ENCODE measurements at places on chromosomes 6 and 20.

GRCh38 chr20:46683011-46683667, 6.1 kb downstream of the TP53RK start:
- DNase-seq: no peak

- DNase-seq: no peak
These were observed 129.0 kb downstream of the MMS22L start for GRCh38 chr6:97154015-97154414.

DNA sequence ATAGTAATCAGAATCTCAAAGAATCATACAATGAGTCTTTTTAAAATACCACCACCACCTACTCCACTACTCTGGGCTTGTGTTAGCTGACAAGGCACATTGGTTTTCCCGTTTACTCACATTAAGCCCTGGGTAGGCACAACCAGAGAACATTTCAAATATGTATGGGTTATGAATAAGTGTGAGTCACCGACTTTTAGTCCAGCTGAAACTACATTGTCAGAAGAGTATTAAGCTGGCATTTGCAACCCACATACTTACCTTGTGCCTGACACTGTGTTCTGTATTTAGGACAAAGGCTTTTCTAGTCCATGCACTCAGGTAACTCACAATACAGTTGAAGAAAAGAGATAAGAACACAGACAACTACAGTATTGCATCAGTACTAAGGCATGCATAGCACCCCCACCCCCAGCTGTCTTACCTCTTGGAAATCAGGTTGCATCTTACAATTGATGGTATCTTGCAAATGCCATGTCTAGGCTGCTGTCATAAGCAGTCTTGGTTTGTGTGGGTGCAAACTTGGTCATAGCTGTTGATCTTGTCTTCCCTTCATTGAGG, 40.3 kb upstream of the AHI1 start:
- DNase-seq: no peak

DNA sequence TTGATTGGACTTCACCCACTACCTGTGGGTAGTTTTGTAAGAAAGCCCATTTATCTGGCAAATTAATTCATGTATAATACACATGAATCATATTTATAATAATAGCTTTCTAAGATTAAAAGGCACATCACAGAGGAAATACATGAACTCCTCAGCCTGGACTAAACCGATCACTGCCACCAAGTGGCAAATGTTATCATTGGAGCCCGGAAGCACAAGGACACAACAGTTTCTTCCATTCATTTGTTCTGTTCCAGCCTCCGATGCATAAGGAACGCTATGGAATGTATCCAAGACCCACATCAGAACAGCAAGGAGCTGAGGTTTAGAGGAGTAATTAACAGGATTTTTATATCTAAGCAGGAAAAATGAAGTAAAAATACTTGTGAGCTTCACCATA, 13.9 kb upstream of the IPCEF1 start:
- DNase-seq: no peak

GRCh38 chr6:120826253-120826652, 508.0 kb downstream of the TBC1D32 start:
- no peak for DNase-seq

DNA sequence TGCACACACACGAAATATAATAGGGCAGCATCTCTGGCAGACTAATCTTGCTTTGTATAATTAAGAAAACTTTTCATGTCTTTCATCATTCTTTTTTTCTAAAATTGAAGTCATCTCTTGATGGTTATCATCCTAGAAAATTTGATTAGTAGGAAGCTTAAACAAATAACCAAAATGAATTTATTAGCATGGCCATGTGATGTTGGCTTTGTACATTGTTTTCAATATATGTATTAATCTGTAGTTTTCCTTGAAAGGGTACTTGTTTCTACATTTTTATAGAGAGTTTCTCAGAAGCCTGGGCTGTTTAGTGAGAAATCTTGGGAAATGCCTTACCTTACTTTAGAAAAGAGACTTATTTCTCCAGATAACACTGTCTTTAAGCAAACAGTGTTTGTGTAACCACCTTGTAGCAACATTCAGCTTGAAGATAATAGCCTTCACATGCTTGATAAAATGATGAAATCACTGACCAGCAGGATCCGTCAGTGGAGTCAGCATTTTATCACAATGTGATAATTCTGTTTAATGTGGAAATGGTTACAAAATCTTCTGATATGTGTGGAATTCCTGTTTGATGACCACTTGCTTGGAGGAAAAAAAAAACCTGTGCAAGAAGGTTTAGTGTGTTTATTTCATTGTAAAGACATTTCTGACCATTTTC, 147.8 kb downstream of the MACROD2 start:
- DNase-seq: no peak

DNA sequence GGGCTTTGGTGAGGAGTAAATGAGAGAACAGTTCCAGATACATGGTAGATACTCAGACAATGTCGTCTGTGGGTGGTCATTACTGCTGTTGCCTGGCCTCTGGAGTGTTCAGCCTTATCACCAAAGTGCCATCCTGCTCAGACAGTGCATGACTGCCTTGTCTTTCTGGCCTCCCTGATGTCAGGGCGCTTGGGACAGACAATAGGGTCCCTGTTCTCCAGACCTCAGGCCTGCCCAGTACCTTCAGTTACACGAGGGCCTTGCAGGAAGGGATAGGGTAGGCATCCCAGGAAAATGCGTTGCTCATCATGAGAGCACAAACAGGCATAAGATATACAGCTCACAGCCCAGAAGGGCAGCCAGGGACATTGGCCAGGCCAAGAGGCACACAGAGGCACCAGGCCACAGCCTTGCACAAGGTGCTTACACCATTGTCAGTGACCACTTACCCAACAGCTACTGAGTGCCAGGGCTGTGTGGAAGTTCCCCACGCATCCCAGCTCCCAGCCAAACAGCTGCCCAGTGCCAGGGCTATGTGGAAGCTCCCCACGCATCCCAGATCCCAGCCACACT, 27.4 kb downstream of the BPIFB1 start:
- no peak for DNase-seq

DNA sequence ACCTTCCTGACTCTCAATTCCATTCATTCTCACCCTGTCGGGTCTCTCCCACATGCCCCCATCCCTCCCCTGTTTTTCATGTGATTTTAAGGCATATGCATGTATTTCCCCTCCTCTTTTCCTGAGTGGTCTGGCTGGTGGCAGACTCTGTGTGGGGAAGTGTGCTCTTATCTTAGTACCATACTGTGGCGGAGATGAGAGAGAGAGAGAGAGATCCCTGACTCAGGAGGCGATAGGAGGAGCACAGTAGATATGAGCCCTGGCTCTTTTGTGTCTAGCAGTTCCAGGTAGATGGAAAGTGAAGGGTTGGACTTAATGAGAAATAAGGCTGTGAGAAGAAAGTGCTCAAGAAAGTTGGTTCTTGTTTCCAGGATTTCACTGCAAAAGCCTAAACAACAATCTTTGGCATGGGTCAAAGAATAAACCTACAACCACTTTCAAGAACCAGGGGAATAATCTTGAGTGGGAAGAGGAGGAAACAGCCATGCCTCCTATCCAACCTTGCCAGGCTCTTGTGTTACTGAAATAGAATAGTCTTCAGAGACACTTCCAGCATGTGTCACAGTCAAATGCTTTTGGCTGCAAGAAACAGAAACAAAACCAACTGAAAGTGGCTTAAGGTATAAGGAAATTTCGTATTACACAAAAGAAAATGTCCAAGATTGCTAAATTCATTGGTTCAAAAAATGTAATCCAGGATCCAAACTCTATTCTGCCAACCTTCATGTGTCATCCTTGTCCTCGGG, 123.8 kb upstream of the MYLIP start:
- no peak for DNase-seq

DNA sequence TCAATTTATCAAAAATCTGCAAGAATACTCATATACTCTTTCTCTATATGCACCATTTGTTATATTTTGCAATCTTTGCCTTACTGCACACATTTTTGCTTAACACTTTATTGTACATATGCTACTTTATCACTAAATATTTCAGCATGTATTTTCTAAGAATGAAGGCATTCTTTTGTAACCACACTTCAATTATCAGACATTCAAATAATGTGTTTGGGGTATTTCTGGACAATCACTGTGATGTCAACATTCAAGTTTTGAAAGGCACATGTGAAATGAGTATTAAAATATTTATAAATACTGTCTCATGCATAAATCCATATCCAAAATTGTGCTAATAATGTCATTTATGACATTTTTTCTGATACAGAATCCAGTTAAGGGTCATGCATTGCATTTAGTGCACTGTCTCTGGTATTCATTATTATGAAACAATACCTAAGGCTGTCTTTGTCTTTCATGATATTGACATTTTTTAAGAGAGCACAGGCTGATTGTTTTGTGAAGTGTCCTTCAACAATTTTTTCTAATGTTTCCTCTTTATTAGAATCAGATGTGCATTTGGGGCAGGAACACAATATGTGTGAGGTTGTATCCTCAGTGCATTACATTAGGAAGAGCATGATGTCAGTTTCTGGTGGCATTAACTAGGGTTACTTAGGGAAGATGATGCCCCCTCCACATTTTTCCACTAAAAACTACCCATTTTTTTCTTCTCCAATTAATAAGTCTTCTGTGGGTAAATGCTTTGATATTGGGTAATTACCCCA, 105.7 kb downstream of the MTFR2 start:
- DNase-seq: no peak

DNA sequence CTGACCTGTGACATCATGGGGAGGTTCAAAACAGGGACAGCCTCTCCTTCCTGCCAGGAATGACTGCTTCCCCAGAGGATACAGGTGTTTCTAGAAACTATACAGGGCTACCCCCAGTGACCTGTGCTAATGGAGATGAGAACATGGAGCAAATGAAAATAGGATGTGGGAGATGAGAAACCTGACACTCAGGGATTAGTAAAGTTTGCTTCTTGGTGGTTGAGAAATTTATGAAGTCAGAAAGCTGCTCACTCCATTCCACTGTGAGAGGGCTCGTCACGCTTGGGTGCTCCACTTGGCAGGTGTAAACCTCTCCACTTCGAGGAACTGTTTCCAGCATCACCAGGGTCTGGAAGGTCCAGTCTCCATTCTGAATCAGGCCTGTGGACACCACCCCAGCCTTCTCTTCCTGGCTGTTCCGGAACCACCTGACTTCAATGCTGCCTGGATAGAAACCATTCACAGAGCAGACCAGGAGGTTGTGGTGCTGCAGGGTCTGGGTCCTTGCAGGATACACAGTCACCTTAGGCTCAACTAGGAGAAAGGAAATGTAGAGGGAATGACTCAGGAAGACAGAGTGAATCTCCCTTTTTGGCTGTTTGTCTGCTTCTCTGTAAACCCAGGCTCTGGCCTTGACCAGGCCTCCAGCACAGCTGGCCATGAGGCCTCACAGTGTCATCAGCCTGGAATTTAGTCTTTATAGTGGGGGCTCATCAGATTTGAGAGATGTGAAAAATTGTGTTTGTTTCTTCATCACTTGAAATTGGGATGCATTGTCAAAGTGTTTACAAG, 10.8 kb downstream of the HLA-DRB5 start:
- DNase-seq: no peak

- DNase-seq: no peak
These were observed 46.4 kb downstream of the TAF4 start for GRCh38 chr20:62019144-62019805.

DNA sequence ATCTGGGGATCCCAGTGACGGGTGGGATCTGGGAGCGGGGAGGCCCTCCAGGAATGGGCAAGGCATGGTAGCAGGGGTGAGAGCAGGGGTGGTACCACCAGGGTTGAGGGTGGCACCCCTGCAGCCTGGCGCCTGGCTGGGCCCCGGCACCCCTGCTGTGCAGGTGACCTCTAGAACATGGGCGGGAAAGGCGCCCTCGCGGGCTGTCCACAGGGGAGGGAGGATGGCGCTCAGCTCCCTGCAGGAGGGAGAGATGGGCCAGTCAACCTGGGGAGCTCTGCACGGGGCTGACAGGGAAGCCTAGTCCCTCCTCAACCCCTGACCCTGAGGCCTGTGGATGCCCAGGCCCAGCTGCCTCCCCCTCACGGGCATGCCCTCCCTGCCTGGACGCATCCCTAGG, 61.6 kb upstream of the SLCO4A1 start:
- no peak for DNase-seq

GRCh38 chr20:13552061-13552460, 86.7 kb downstream of the TASP1 start:
- no peak for DNase-seq

Measured in stimulated activated CD8-positive, alpha-beta memory T cell treated with anti-CD3 and anti-CD28 coated beads, Interleukin-15, amount 100 ng/mL, for 4 hours (primary cell).